Uterus (tissue), 4 donors: ENCODE measurements at places on chromosomes 5 and 9.

- no peaks in the 10 kb centered on the region for H3K4me1 ChIP-seq
- no peak overlapping the region for H3K4me3 ChIP-seq
- no peaks in the 10 kb centered on the region for H3K27me3 ChIP-seq
- H3K36me3 ChIP-seq: no peaks in the 10 kb centered on the region
These were observed 78.7 kb upstream of the CDH6 start for GRCh38 chr5:31114817-31115216.

DNA sequence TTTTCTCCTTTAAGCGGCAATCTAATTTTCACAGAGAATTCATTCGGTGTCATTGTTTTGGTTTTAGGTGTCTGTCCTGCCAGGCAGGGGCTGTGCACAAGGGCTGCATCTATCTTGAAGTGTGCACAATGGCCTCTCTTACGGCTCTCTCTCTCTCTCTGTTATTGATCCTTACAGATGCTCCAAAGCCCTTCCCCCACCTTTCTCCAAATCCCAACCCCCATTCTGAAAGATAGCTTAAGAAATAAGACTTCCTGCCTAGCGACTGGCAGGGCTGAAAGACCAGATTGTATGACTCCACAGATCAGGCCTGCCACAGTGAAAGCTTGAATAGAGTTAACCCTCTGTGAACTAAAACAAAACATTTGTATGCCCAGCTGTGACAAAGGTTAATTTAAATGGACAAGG is 86.5 kb upstream of the NR5A1 start:
- H3K4me3 ChIP-seq: no peak overlapping the region
- DNase-seq: no peak
- H3K36me3 ChIP-seq: no peaks in the 10 kb centered on the region
- no peaks in the 10 kb centered on the region for H3K4me1 ChIP-seq

GRCh38 chr9:16653491-16654399 is 216.7 kb downstream of the BNC2 start:
- DNase-seq: peak; percentile 41
- H3K27me3 ChIP-seq: no peaks in the 10 kb centered on the region
- H3K36me3 ChIP-seq: no peaks in the 10 kb centered on the region
- H3K4me3 ChIP-seq: peak overlapping the region; percentile 5
- H3K4me1 ChIP-seq: peaks cover 3% of the 10 kb centered on the region

DNA sequence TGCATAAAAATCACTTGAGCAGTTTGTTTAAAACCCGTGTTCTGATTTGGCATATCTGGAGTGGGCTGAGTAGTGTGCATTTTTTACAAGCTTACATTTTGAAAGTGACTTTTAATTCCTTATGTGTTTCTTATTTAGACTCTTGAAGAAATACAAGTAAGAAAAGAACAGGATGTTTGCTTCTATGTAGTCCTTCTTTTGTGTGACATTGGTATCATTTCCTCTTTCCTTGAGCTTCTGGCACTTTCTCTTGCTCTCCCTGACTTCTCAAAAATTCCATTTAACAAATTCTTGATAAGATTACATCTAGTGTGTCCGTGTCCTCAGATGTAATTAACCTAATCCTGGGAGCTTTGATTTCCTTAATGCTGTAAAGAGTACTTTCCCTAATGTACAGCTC is 12.5 kb downstream of the GARNL3 start:
- DNase-seq: no peak
- no peaks in the 10 kb centered on the region for H3K4me1 ChIP-seq
- H3K27ac ChIP-seq: no peak overlapping the region
- H3K4me3 ChIP-seq: no peak overlapping the region
- no peaks in the 10 kb centered on the region for H3K36me3 ChIP-seq

GRCh38 chr5:2223303-2223702 is 340.6 kb upstream of the IRX4 start:
- no peaks in the 10 kb centered on the region for H3K4me1 ChIP-seq
- no peak for DNase-seq
- no peak overlapping the region for H3K4me3 ChIP-seq
- no peaks in the 10 kb centered on the region for H3K36me3 ChIP-seq
